ENCODE measurements at places on chromosomes 16 and 17. TPM values are rescaled to one million over a fixed set of nuclear protein-coding genes. Genes with fewer than 3 reads are reported as not detected.
A peak's percentile ranks its signal among the peaks of the same experiment; 100 is the strongest.

The GAST gene
- not detected for total RNA-seq

DNA sequence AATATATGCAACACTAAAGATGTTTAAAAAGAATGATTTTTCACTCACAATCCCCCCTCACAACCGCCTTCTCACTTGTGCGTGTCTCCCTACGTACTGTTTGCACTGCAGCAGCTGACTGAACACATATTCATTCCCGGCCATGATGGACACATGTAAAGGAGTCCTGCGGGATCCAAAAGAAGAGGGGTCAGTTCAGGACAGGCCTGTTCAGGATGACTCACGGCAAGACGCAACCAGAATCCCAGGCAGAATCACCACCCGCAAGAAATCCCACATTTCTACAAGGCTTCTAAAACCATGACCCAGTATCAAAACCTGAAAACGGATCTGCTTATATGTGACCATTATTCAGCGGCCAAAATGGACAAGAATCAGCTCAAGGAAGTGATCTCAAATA lies 52.3 kb downstream of the CYB5D2 start:
- no peak for DNase-seq

DNA sequence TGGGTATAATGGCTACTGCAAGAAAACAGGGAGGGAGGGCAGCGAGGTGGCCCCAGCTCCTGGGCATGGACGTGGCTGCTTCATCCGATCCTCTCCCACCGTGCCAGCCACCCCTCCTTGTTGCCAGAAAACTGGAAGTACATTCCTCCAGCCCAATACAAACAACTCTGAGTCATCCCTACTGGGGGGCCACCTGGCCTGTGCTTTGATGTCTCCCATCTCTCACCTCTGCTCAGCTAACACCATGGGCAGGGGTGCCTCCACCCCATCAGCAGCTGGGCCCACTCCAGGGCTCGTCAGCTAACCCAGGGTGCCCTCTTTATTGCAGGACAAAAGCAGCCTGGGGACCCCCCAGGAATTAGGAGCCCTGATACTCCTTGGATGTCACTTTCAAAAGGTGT lies 2.0 kb downstream of the RHBDF2 start:
- no peak for DNase-seq

GRCh38 chr17:57554826-57555635 lies 190.1 kb downstream of the CCDC182 start:
- DNase-seq = no peak

GRCh38 chr16:24499193-24499814 lies 40.1 kb upstream of the RBBP6 start:
- DNase-seq = no peak

The EMC8 gene
- total RNA-seq = 38.7 TPM

GRCh38 chr16:73049511-73049910 lies 1.6 kb upstream of the ZFHX3 start:
- no peak for DNase-seq

The HSD11B2 gene
- not detected for total RNA-seq

DNA sequence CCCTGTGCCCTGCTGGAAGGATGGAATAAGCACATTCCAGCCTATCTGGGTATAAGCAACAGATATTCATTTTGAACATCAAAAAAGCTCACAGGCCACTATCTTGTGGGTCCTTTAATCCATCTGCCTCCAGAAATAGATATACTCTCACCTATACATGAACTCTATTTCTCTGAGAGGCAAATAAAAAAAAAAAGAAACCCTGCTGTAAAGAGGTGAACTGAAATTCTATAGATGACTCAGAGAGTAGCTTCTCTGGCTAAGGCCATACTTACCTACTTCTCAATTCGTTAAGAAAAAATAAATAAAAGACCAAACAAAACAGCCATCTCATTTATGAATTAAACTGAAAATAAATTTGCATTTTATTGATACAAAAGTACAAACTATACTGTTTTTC lies 86.3 kb downstream of the DYNLRB2 start:
- no peak for DNase-seq

GRCh38 chr17:7834542-7834956 lies 532 bp downstream of the KDM6B start:
- peak; percentile 70 for DNase-seq

DNA sequence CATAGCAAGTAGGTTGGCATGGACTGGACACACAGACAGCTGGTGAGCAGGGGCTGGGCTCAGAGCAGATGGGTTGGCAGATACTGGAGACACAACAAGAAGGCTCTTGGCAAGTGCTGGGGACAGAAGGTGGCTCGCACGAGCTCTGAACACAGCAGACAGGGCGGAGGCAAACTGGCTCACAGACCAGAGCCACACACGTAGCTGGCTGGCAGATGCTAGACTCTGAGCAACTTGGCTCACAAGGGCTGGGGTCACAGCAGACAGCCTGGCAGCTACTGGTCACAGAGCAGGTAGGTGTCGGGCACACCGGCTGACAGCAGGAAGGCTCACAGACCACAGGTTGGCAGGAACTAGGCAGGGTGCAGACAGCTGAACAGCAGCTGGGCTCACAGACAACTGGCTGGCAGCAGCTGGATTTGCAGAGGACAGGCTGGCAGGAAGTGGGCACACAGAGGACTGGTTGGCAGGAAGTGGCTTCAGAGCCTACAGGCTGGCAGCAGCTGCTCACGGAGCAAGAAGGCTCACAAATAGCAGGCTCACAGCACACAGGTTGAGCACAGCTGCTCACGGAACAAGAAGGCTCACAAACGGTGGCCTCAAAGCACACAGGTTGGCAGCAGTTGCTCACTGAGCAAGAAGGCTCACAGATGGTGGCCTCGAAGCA lies 725 bp downstream of the KRTAP16-1 start:
- peak; percentile 76 for DNase-seq

DNA sequence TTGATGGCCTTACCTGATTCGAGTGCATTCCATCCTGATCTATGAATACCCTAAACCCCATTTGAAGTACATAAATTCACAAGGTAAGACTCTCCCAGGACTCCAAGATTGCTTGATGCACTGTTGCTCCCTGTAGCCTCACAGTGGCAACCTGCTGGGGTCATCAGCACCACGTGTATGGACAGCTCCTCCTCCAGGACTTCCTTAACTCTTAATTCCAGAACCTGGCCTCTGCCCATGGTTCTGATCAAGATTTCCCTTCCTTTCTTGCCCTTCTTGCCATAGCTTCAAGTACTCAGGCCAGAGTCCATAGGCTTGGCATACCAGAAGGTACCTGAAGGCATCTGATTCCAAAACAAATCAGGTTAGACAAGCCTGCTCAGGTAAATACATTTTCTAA lies 34.0 kb upstream of the NLK start:
- DNase-seq = no peak

The FGF11 gene
- 3.0 TPM for total RNA-seq

The DNAH3 gene
- not detected for total RNA-seq

DNA sequence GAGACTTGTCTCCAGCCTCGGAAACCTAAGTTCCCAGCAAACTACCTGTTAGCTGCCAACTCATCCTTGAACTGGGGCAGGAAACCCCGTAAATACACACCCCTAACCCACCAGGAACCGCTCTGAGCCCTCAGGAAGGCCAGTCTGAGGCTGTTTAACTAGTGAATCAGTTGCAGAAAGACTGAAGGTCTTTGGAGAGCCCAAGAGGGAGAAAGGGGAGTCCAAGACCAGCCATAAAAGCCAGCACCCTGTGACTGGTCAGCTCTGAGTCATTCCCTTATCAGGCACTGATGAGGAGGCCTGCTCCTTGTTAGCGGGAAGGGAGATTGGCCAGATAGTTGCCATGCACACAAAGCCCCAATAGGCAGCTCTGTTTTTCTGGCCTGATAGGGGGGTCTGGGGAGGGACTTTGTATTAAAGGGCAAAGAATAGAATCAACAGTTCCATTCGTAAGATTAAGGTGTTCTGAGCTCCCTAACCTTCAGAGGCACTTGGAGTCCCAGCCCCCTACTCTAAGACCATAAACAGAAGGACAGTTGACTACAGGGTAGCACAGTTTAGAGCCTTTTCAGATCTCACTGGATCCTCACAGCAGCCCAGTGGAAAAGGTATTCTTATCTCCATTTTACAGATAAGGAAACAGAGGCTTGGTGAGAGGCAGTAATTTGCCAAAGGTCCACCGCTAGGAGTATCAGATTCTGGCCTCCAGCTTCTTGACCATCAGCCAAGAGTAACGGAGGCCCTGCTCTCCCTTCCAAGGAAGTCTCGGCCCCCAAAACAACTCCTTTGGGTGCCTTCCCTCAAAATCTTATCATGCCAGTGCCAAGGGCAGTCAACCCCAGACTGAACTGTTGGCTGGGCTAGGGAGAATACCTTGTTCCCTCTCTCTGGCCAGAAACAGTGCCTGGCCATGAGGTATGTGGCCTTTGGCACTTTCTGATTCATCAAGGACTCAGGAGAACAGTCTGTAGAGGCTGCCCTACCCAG lies 2.2 kb upstream of the KRT19 start:
- DNase-seq = no peak

DNA sequence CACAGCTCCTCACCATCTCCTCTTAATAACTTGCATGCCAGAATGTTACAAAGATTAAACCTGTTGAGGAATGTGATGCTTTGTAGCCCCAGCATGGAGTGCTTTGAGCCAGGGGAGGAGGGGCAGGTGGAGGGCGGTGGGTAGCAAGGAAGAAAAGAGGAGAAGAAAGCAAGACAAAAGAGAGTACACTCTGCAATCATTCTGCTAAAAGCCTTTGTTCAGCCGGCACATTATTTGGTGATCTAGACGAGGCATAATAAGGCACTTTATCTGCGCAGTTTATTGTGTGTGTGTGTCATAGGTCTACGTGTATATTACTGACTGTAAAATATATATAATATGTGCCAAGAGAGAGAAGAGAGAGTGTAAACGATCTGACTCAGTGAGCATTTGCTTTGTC lies 139.1 kb downstream of the SOX9 start:
- DNase-seq = no peak

The NEUROD2 gene
- total RNA-seq = not detected

- DNase-seq = no peak
Observed at GRCh38 chr16:29900888-29901606, 759 bp downstream of the ASPHD1 start.

DNA sequence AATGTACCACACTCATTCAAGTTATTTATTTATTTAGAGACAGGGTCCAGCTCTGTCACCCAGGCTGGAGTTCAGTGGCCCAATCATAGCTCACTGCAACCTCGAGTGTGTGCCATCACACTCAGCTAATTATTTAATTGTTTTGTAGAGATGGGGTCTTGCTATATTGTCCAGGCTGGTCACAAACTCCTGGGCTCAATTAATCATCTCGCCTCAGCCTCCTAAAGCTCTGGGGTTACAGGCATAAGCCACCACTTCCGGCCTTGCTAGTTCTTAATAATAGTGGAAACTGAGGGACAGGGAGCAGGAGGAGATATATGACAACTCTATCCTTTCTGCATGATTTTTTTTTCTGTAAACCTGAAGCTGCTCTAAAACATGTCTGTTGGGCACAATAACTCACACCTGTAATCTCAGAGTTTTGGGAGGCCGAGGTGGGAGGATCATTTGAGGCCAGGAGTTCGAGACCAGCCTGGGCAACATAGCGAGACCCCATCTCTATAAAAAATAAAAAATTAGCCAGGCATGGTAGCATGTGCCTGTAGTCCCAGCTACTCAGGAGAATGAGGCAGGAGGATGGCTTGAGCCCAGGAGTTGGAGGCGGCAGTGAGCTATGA lies 11.7 kb upstream of the EXOC7 start:
- no peak for DNase-seq

The KREMEN2 gene
- not detected for total RNA-seq

All from naive thymus-derived CD8-positive, alpha-beta T cell (primary cell).